ENCODE measurements at places on chromosomes 3 and 15. TPM values are rescaled to one million over a fixed set of nuclear protein-coding genes. Genes with fewer than 3 reads are reported as not detected.

- H3K36me3 ChIP-seq: no peaks in the 10 kb centered on the region
- no peaks in the 10 kb centered on the region for H3K4me1 ChIP-seq
- no peak for DNase-seq
Observed at GRCh38 chr3:32614956-32615355, 44.3 kb upstream of the DYNC1LI1 start.

DNA sequence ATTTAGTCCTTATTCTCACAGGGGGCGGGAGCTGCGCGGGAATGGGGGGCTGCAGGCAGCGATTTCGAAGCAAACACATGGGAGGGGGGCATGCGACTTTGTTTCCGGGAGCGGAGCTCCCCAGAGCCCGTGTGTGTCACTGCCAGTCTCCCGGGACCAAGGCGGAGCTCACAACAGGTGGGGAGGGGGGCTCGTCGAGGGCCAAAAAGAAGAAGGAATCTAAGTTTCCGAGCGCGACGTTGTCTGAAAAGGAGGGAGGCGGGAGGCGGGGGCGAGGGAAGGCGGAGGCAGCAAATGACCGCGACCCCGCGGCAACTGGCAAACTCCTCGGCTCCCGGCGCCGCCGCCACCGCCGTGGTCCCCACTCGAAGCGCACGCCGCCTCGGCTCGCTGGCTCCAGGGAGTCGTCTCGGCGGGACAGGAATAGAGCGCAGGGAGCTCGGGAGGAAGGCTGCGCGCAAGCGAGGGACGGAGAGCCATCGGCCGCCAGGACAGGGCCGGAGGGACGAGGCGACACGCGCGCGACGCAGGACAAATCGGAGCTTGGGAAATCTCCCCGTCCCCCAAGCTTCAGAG, 1.4 kb downstream of the FOXP1 start:
- H3K27ac ChIP-seq: peak overlapping the region; percentile 83
- H3K36me3 ChIP-seq: peaks cover 2% of the 10 kb centered on the region
- H3K27me3 ChIP-seq: peaks cover 19% of the 10 kb centered on the region

Gene CNTN4
- not detected for total RNA-seq

Gene IGSF11
- not detected for total RNA-seq

- no peaks in the 10 kb centered on the region for H3K27me3 ChIP-seq
- no peak for DNase-seq
- H3K27ac ChIP-seq: no peak overlapping the region
- no peak overlapping the region for H3K4me3 ChIP-seq
- H3K36me3 ChIP-seq: peaks cover 12% of the 10 kb centered on the region
- peaks cover 8% of the 10 kb centered on the region for H3K4me1 ChIP-seq
Observed at GRCh38 chr3:190545191-190545590, 31.3 kb downstream of the IL1RAP start.

Gene ZNF662
- total RNA-seq: 0.12 TPM

DNA sequence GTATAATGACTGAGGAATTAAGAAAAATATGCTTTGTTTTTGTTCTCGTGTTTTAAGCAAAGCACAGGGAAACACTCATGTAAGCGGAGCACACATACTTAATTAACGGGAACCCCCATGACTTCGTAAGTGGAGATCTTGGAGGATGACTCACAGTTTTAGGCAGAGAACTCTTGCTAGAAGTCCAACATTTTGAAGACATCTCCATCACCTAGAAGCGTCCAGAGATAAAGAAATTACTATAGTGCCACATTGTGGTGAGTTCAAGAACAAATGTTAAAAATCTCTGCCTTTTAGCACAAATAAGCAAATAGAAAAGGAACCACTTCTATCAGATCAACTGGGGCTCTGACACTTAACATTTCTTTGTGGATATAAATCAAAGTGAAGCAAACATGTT, 194.1 kb upstream of the ARHGEF26 start:
- no peak overlapping the region for H3K27ac ChIP-seq
- H3K4me1 ChIP-seq: no peaks in the 10 kb centered on the region
- H3K27me3 ChIP-seq: peaks cover 2% of the 10 kb centered on the region
- H3K36me3 ChIP-seq: no peaks in the 10 kb centered on the region
- DNase-seq: no peak

- no peak for DNase-seq
- no peak overlapping the region for H3K4me3 ChIP-seq
- no peak overlapping the region for H3K27ac ChIP-seq
- H3K36me3 ChIP-seq: peaks cover 72% of the 10 kb centered on the region
- no peaks in the 10 kb centered on the region for H3K27me3 ChIP-seq
Observed at GRCh38 chr15:49229922-49230321, 59.9 kb downstream of the GALK2 start.

- H3K27me3 ChIP-seq: no peaks in the 10 kb centered on the region
- peaks cover 55% of the 10 kb centered on the region for H3K4me1 ChIP-seq
- no peak for DNase-seq
- H3K27ac ChIP-seq: peak overlapping the region; percentile 69
- no peak overlapping the region for H3K4me3 ChIP-seq
Observed at GRCh38 chr15:64697911-64698369, 77.4 kb downstream of the RBPMS2 start.

GRCh38 chr3:94115482-94115881, 52.6 kb downstream of the NSUN3 start:
- peaks cover 14% of the 10 kb centered on the region for H3K36me3 ChIP-seq
- peaks cover 2% of the 10 kb centered on the region for H3K4me1 ChIP-seq
- no peak for DNase-seq
- H3K27me3 ChIP-seq: no peaks in the 10 kb centered on the region
- H3K27ac ChIP-seq: no peak overlapping the region

Measured in activated CD4-positive, alpha-beta T cell treated with anti-CD3 and anti-CD28 coated beads, Interleukin-2, amount 10 ng/mL, durations not matched to agents 24 days and 14 days (primary cell).